Fibroblast of skin of scalp (primary cell): ENCODE measurements at places on chromosomes 4 and X.

GRCh38 chr4:37985730-37986275 is 25.6 kb downstream of the PTTG2 start:
- DNase-seq = no peak

DNA sequence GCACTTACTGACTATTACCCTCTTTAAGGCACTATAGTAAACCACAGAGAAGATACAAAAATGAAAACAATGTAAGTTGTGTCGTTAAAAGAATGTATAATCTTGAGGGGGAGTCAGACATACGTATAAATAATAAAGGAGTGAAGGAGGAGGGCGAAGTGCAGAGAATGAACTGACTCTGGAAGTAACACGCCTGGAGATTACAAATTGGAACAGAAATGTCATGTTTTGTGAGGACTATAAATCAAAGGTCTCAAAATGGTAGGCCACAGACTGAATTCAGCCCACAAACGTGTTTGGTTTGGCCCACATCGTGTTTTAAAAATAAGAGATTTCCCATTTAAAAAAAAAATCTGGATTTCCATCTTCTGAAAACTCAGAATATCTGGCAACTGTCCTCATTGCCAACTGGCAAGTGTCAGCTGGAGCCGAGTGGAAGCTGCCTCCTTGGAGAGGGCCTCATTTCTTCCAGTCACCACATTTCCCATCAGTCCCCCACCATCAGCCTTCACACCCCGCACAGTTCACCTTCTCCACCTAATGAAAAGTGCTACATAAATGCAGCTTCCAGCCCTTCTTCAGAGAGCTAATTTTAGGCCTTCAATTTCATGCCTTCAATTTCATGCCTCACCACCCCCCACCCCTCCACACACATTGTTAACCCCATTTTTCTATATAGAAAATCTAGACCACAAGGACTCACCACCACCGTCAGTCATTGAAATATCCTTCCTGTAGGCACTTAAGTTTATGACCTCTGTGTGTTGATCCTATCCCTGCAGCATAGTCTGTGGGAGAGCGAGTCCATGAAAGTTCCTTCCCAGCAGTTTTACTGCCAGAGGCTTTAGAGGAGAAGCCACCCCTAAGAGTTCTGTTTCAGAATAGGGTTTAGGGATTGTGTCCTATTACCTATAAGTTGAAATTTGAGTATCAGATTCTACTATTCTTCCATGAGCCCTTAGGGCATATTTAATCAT is 32.0 kb upstream of the COL25A1 start:
- DNase-seq = peak; percentile 13

GRCh38 chr4:48008021-48008596 is 8.4 kb downstream of the CNGA1 start:
- no peak for DNase-seq

- no peak for DNase-seq
These were observed 176.6 kb downstream of the PALLD start for GRCh38 chr4:168673476-168673875.

DNA sequence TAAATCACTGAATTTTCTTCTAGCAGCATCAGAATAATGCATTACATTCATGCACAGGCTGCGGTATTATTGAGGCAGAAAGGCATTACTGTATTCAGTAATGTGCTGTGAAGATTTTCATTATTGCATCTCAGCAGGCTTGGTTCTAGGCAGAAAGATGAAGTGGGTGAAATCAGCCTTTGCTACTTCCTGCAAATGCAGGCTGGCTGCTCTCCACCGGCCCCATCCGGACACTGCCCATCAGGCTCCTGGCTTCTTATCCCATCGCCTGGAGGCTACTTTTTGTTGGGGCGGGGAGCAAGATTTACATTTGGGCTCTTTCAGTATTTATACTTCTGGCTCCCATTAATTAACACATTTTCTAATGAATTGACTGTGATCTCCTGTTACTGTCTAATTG is 117.8 kb downstream of the FRAS1 start:
- DNase-seq = no peak

GRCh38 chr4:90237751-90238530 is 110.7 kb downstream of the CCSER1 start:
- no peak for DNase-seq

GRCh38 chr4:3192188-3192587 is 56.8 kb upstream of the MSANTD1 start:
- no peak for DNase-seq

DNA sequence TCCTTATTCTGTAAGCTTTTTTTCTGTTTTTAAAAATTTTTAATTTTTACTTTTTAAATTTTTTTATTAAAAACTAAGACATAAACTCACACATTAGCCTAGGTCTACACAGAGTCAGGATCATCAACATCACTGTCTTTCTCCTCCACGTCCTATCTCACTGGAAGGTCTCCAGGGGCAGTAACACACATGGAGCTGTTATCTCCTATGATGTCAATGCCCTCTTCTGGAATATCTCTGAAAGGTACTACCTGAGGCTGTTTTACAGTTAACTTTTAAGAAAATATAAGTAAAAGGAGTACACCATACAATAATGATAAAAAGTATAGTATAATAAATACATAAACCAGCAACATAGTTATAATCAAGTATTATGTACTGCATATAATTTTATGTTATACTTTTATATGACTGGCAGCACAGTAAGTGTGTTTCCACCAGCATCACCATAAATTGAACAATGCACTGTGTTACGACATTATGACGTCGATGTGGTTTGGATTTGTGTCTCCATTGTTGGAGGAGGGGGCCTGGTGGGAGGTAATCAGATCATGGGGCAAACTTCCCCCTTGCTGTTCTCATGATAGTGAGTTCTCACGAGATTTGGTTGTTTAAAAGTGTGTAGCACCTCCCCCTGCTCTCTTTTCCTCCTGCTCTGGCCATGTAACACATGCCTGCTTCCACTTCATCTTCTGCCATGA is 21.3 kb downstream of the IL15 start:
- no peak for DNase-seq

- DNase-seq = peak; percentile 46
These were observed 1317.4 kb upstream of the TENM3 start for GRCh38 chr4:180925805-180926204.
